ENCODE measurements at places on chromosomes 5 and 9.

GRCh38 chr5:26807231-26808199 lies 230.9 kb downstream of the CDH9 start:
- DNase-seq, result no peak

DNA sequence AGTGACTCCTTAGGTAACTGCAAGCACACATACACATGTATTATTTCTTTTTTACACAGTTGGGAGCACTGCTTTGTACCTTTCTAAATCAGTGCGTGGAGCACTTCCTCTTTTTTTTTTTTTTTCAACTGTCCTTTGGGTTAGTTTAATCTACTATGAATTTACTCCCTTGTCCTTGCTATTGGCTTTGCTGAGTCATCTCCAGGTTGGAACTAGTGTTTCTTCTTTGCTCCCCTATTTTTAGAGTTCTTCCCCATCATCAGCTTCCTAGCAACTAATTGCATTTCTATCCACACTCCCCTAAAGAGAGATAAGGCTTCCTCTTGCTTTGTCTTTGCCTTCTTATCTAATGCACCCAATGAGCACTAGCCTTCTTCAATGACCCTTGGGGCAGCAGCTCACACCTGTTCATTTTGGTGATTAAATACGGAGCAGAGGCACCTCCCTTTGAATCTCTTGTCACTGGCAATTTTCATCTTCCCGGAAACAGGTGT lies 24.3 kb downstream of the S100Z start:
- DNase-seq, result peak; percentile 55

DNA sequence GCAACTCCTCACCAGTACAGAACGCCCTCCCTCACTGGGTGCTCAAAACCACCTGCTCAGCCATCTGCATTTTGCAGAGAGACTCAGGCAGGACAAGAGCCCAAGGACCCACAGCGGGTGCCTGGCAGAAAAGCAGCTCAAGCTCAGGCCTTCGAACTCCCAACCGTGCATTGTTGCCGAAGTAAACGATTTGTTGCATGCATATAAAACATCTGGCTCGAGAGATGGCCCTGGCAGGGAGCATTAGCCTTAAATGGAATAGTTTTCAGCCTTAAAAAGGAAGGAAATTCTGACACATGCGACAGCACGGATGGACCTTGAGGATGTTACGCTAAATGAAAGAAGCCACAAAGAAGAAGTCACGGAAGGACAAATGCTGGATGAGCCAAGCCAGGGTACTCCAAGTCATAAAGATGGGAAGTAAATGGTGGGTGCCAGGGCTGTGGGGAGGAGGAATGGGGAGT lies 160.4 kb upstream of the PHYKPL start:
- no peak for DNase-seq

- peak; percentile 84 for DNase-seq
These were observed 28.3 kb downstream of the RAI14 start for GRCh38 chr5:34684281-34684979.

Measured in NCI-H1105 (cell line).